Stimulated activated effector memory CD8-positive, alpha-beta T cell treated with anti-CD3 and anti-CD28 coated beads, Interleukin-12 subunit alpha, Interleukin-12 subunit beta, amount 100 ng/mL, for 72 hours (primary cell): ENCODE measurements at places on chromosomes 6 and 20.

- DNase-seq: no peak
Observed at GRCh38 chr6:154223296-154223695, 133.3 kb downstream of the IPCEF1 start.

- no peak for DNase-seq
Observed at GRCh38 chr6:41655646-41656001, 17.4 kb downstream of the MDFI start.

DNA sequence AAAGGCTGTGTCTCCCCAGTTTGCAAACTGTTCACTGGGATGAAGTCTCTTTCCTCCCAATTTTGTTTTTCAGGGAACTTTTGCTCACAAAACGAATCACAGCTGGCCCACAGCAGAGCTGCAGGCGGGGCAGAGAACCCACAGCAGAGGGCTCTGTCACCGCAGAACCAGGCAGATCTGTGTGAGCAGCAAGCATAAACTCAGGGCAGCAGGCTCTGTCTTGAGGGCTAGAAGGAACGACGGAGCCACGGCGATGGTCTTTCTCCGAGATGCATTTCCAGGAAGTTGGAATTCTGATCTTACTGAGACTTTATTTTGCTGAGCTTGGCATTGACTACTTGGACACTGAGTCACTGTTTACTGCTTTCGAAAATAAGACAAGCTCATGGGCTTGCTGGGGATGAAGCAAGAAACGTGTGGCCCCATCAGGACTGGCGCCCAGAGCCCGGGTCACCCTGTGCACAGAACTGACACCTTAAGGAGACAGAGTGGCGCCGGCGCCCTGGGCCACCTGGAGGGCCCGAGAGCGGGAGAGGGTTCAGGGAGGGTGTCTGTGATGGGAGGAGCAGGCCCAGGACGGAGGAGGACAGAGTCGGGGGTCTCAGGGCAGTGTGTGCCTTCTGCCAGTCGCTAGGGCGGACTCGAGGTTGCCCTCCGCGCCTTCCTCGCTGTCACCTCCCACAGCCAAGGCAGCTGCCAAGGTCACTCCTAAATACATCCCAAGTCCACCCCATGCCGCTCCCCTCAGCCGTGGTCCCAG, 106.3 kb upstream of the NXT1 start:
- no peak for DNase-seq

DNA sequence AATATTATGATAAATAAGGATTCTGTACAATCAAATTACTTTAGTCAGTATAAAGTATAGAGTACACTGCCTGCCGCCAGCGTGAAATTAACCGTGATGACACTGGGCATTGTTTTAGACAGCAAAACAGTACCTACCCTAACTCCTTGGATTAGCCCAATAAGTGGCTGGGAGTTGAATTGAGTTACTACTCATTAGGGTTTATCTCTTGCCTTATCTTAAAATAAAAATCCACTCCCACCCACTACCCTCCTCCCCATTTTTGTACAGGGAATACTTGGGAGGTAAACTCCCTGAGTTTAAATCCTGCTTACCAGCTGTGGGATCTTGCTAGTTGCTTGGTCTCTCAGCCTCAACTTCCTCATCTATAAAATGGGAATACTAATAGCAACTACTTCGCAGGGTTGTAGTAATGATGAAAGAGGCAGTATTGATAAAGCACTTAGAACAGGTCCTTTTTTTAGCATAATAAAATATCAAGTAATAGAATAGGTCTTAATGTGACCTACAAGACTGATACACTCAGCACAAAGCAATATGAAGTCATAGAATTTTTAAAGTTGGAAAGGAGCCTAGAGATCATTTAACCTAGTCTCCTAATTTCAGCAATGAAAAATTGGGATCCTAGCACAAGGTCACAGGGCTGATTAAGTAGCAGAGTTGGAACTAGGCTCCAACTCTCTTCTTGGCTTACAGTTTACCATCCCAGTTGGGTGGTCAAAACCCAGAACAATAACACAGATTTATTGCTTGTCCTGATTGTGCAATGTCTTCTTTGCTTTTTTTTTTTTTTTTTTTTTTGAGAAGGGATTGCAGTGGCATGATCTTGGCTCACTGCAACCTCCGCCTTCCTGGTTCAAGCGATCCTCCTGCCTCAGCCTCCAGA, 23.8 kb downstream of the PHACTR2 start:
- DNase-seq: no peak

GRCh38 chr20:62636446-62636845, 5.9 kb upstream of the SLCO4A1 start:
- DNase-seq: no peak

DNA sequence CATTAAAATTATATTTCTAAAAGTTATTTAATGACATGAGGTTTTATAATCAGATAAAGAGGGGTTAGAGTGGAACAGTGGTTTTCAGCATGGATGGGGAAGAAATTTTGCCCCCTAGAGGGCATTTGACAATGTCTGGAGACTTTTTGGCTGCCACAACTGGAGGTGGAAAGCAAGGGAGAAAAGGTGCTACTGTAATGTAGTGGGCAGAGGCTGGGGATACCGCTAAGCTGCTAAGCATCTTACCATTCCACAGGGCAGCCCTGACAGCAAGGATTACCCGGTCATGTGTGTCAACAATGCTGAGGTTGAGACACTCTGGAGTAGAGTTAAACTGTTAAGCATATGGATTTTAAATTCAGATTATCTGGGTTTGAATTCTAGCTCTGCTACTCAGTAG, 52.9 kb upstream of the FABP7 start:
- no peak for DNase-seq

DNA sequence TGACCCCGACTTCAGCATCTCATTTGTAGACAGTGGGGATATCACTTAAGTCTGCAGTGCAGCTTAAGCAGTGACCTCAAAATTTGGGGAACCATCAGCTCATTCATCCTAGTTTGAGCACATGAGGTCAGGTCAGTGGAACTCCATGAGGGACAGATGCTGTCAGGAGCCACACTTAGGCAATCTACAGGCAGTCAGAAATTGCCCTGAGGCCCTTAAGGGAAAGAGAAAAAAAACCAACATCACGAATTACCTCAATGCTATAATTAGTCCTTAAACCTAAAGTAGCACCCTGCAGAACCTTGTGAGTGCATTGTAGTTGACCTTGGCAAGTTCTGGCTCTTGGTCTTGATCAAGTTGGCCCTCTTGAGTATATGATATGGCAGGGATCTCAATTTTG, 21.1 kb downstream of the TMEM74B start:
- no peak for DNase-seq

DNA sequence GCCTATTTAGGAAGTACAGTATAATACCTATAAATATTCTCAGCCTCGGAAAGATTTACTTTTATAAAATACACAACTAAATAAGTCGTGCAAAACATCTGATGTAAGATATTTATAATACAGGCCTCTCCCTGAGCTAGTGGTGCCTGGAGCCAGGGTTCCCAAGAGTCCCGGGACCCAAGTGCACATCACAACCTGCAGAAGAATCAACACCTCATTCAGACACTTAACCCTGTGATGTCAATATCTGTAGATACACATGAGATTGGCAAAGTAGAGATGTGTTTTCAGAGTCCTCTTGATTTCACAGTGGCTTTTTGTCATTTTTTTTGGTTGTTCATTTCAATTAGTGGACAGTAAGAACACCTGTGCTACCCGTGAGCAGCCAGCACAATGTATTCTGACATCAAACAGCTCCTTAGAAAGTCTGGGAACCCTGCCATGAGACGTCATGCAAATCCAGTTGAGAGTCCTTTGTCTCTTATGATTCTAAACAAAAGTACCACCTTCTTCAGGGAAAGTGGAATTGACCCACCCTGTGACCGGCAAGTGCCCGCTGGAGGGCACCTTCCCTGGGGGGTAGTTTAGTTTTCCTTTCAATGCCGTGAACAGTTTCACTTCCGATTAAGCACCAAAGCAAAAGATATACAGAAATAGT, 101.6 kb downstream of the DACT2 start:
- DNase-seq: no peak

- no peak for DNase-seq
Observed at GRCh38 chr6:44177691-44178423, 19.2 kb downstream of the CAPN11 start.

DNA sequence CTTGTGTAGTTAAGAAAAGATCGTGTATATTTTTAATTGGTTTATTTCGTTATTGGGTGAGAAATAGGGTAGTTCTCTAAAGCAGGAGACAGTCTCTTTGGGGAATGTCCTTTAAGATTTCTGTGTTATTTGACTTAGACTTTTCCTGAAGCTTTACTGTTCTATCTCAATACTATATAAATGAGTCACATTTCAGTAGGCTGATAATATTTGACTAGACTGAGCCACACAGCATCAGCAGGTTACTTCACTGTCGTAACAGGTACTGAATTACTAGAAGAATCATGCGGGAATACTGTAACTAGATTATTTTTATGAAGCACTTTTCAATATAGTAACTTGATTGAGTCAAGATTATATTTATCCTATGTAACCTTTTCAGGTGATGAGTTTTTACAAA, 1.4 kb downstream of the SMAP1 start:
- no peak for DNase-seq

DNA sequence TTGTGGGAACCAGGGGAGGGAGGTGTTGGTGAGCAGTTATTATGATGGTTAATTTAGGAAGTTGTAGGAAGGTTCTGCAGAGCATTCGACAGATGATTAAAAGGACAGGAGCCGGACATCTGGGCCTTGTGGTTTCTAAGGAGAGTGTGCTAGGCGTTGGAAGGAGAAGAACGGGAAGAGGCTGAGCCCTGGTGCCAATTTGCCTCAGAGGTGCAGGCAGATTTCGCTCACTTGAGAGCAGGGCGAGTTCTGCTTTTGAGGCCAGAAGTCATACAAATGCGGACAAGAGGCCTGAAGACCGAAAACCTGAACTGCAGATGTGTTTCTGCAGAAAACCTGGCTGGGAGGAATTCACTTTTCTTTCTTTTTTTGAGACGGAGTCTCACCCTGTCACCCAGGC, 30.5 kb upstream of the RPS6KA2 start:
- DNase-seq: no peak

DNA sequence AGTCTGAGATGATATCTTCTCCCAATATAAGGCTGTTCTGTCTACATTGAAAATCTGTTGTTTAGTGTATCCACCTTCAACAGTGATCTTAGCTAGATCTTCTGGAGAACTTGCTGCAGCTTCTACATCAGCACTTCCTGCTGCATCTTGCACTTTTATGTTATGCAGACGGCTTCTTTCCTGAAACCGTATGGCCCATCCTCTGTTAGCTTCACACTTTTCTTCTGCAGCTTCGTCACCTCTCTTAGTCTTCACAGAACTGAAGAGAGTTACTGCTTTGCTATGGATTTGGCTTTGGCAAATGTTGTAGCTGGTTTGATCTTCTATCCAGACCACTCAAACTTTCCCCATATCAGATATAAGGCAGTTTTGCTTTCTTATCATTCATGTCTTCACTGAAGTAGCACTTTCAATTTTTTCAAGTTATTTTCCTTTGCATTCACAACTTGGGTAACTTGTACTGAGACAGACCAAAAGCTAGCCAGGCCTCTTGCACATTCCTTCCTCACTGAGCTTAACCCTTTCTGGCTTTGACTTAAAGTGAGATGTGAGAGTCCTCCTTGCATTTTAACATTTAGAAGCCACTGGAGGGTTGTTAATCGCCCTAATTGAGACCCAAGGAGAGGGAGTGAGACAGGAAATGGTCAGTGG, 110.1 kb downstream of the PREP start:
- no peak for DNase-seq

DNA sequence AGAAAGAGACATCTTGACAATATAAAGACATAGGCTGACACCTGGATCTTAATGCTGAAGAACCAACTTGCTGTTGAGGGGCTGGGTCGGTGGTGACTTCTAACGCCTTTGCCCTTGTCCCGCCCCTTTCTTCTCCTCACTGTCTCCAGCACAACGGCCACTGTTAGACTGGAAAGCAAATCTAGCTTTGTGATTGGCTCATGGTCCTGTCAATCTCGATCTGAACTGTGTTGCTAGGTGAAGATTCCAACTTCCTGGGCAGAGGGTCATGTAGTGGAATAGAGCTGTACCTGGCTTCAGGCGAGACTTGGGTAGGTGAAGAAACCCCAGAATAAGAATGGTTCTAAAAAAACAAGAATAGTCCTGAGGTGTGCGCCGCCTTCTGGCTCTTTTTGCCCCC, at the start of gene PGK2:
Gene PGK2, minus strand, starts transcription at position 110 of the 400 bp plus-strand sequence. Its CDS starts 98 bp downstream, at position 12.
- DNase-seq: no peak

DNA sequence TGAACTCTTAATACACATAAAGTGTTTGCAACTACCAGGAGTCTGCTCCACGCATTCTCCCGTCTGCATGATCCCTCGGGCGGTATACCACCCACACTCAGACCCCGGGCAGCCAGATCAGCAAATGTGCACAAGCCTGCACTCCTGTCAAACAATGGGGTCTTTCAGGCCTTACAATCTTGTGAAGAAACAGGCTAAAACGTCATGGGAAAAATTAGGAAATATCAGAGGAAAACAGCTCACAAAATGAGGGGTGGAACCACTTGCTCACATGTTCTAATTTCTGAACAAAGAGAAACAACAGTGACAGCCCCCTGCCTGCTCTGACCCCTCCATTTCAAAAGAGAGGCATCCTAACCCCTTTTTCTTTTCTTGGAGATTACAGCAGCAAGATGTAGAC, 69.4 kb downstream of the BACH2 start:
- DNase-seq: no peak

DNA sequence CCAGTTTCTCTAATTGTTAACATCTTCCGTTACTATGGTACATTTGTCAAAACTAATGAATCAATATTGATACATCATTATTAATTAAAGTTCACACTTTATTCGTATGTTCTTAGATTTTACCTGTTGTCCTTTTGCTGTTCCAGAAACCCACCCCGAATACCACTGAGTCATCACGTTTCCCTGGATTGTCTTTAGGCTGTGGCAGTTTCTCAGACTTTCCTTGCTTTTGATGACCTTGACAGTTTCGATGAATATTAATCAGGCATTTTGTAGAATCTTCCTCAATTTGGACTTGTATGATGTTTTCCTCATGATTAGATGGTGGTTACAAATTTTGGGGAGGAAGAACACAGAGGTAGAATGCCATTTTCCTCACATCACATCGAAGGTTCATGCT, 39.1 kb upstream of the AIG1 start:
- DNase-seq: no peak

GRCh38 chr20:6708010-6708409, 59.5 kb upstream of the BMP2 start:
- no peak for DNase-seq
